ENCODE measurements at places on chromosomes 12 and 14. TPM values are rescaled to one million over a fixed set of nuclear protein-coding genes. Genes with fewer than 3 reads are reported as not detected.

Gene DNAI7
- 0.53 TPM for total RNA-seq

Gene GOLGA3
- total RNA-seq = 265 TPM

Gene RBP5
- not detected for total RNA-seq

Gene CLMN
- total RNA-seq = 1.6 TPM

Gene KRT73
- not detected for total RNA-seq

Gene LHX5
- total RNA-seq = not detected

Gene KCNMB4
- 1.6 TPM for total RNA-seq

Gene LGR5
- 2.2 TPM for total RNA-seq

Gene ITPK1
- total RNA-seq = 31.7 TPM

Gene SYT10
- not detected for total RNA-seq

Gene MMP17
- 7.8 TPM for total RNA-seq

Gene MEG3
- total RNA-seq = 396 TPM

Gene POTEM
- not detected for total RNA-seq

Gene ZFYVE1
- total RNA-seq = 16.4 TPM

Gene RTL1
- not detected for total RNA-seq

Gene ITGB7
- total RNA-seq = 0.40 TPM

Gene ASPG
- not detected for total RNA-seq

Gene PTPRQ
- 0.86 TPM for total RNA-seq

Gene SAMD15
- total RNA-seq = 1.7 TPM

Gene TAS2R7
- total RNA-seq = not detected

Gene CCND2
- total RNA-seq = 144 TPM

Gene ETFBKMT
- 3.3 TPM for total RNA-seq

Gene DAO
- total RNA-seq = not detected

Gene ENDOU
- 0.40 TPM for total RNA-seq

Gene TAS2R42
- not detected for total RNA-seq

Gene PUS7L
- total RNA-seq = 18.8 TPM

Gene AKAP5
- 0.20 TPM for total RNA-seq

Gene EEF1AKMT3
- total RNA-seq = 10.7 TPM

Gene HOXC13
- total RNA-seq = not detected

Gene CTSG
- total RNA-seq = not detected

Gene PLEKHH1
- total RNA-seq = 0.20 TPM

Gene TPH2
- total RNA-seq = not detected

Gene TAS2R50
- 2.9 TPM for total RNA-seq

Gene RTN1
- 2.8 TPM for total RNA-seq

Gene DENND5B
- 10.9 TPM for total RNA-seq

Gene RD3L
- total RNA-seq = not detected

Gene TMCC3
- total RNA-seq = 0.53 TPM

Gene KRT72
- total RNA-seq = not detected

Gene RAD51AP1
- total RNA-seq = 5.2 TPM

Gene SLC39A2
- not detected for total RNA-seq

Gene OR6C74
- not detected for total RNA-seq

Gene RAD9B
- 0.46 TPM for total RNA-seq

Gene TOMM20L
- total RNA-seq = not detected

Gene SLC25A21
- 0.39 TPM for total RNA-seq

Gene RERG
- total RNA-seq = 0.65 TPM

Gene OVCH1
- total RNA-seq = 0.07 TPM

Gene ZBTB39
- total RNA-seq = 4.5 TPM
